CD4-positive, alpha-beta T cell treated with Interleukin-10 for 1 hour (primary cell): ENCODE measurements at places on chromosomes 3 and 15.

GRCh38 chr3:195095704-195096036, 175.3 kb downstream of the XXYLT1 start:
- no peak for DNase-seq

GRCh38 chr3:58047826-58048225, 39.6 kb downstream of the FLNB start:
- no peak for DNase-seq

DNA sequence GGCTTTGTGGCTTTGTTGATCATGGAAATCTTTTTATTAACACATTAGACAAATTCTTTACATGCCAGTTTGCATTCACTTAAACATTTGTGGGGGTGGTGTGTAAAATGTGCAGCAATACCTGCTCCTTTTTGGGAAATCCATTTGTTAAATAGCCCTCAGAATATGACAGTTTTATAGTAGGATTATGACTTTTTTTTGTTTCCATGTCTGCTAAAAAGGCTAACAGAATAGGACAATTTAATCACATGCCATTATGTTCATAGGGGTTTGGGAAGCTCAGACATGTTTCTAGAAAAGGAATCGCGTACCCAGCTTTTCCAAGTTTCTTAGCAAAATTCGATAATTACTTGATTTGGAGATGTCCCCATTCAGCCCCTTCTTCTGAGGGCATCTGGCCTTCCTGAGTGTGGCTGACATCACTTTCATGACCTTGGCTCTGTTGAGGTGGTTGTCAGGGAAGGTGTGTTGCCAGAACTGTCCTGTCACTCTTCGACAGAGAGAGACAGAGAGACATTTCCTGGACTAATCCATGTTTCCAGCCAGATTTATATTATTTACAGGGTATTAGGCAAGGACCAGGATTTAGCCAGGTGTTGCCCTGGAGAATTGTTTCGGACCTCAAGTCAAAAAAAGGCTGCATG, 126.4 kb downstream of the PTPRG start:
- no peak for DNase-seq

GRCh38 chr3:101185341-101185740, 135.0 kb downstream of the IMPG2 start:
- no peak for DNase-seq

DNA sequence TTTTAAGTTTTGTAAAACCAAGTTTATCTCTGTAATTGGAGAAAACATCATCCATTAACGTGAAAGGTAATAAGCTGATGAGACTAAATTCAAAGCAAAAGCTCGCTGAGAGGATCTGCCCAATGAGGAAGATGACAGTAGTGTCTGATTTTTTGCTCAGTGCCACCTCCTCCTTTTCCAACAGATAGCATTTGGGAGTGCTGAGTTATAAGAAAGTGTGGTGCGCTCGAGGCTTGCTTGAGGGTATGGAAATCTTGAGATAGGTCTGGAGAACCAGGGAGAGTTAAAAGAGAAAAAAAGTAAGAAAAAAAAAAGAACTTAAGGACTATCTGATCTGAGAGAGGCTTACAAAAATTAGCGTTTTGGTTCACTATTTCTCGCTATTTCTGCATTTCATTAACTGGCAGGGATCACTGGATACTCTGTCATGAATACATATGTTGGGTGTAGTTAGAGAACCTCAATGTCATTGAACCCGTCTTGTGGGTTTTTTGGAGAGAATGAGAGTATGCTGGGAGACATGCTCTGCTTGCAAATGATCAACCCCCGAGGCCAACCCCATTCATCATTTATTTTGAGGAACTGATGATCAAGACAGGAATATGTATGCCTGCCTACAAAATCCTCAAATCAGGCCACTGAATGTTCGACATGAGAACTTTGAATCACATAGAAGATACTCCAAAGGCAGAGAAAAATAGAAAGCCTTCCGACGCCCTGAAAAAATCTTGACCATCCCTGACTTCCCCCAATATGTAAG, 973 bp upstream of the USP13 start:
- no peak for DNase-seq

GRCh38 chr3:116288485-116288884, 156.8 kb downstream of the LSAMP start:
- no peak for DNase-seq

GRCh38 chr3:79380581-79380980, 387.2 kb downstream of the ROBO1 start:
- no peak for DNase-seq

GRCh38 chr15:31523655-31524049, 197.0 kb downstream of the KLF13 start:
- no peak for DNase-seq

DNA sequence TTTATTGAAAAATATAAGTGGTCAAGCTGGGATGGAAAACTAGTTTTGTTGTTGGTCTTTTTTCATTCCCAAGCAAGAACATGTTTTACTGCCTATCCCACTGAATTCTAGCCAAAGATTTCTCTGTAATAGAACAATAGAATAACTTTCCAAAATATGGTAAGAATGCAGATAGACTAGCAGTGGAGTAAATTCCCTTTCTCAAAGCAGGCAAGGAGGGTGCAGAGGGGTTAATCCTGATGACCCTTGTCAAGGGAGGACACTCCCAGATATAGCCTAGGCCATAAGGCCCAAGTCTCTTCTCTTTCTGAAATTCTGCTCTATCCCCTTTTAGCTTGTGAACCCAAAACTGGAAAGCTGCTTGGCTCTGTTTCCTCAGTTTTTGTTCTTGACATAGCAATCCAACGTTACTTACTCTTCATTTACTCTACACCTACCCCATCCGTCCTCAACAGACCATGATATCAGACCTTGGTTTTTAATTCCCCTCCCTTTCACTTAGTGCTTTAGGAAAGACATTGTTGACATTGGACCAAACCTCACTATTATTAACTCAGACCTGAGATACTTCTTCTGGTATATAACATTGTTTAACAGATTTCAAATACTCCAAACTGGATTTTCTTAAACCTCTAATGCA, 453.6 kb upstream of the THBS1 start:
- DNase-seq, result no peak

DNA sequence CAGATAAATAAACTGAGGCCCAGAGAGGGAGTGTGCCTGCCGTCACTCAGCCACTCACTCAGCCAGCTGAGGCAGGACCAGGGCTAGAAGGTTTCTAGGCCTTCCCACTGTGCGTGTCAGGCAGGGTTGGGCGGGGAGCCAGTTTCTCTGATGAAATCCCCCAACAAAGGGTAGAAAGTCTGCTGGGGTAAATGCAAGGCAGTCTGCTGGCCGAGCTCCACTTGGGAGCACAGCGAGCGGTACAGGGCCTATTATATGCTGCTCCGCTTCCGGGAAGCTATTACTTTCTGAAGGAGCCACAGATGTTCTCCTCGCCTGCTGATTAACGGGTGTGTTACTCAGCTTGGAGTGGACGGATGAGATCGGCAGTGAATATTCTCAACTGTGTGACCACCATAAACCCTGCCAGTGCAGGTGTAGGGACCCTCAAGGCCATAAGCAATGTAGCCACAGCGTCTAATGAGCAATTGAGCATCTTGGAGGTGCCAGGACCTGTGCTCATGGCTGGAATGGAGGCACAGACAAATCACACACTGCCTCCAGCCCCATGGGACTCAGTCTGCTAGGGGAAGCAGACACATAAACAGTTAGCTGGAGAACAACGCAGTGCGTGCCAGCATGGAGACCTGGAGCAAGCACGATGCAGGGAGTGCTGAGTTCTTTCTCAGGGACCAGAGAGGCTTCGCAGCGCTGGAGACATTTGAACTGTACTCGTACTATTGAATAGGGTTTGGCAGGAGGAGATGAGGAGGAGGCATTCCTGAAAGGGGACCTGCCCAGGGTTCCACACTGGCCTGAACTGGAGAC, 42.1 kb downstream of the CORO2B start:
- no peak for DNase-seq

GRCh38 chr3:4460334-4460733, 6.7 kb downstream of the SUMF1 start:
- no peak for DNase-seq

DNA sequence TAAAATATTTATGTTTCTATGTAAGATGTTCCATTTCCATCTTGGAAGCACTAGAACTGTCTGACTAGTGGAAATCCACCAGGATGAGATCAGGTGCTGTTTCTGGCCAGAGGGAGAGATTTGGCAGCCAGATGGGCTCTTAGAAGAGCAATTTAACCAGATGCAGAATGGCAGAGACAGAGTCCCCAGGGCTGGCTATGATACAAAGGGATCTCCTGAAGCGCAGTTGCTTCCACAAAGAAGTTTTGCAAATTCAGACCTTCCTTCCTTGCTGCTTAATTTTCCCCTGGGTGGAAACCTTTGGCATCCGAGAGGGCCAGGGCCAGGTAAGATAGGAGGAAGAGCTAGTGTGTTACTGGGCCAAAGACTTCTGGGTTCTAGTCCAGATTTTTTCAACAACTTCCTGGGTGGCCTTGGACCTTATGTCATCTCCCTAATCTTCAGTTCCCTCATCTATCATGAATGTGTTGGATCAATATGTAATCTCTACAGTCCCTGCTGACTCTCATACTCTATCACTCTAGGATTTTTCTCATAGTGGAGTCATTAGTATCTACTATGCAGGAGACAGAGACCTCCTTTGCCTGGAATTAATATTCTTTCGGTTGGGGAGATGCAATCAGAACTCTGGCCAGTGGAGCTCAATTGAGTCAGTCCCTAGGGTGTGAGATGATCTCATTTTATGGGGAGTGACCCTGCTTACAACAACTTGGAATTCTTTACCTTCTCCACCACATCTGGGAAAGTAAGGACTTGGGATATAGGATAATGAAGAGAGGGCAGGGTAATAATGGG, 41.1 kb upstream of the NDUFB4 start:
- DNase-seq, result no peak

- no peak for DNase-seq
Measured at GRCh38 chr15:56906766-56907165, 11.7 kb upstream of the TCF12 start.

GRCh38 chr3:111107662-111108035, 36.0 kb downstream of the NECTIN3 start:
- no peak for DNase-seq

DNA sequence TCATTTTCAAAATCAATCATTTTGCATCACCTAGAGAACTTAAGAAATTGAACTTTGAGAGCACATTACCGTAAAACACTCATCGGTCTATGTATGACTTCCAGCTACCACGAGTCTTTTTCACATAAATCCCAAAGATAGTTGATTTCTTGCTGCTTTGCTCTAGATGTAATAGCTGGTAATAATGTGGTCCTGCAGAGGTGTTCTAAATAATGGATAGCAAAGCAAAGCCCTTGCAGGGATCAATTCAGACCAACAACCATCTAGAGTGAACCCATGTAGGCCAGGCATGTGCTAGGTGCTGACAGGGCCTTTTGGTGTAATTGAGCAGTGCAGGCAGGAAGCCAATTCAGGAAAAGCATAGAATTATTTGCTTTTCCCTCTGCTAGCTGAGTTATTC, 26.1 kb upstream of the C3orf80 start:
- DNase-seq, result no peak

GRCh38 chr3:114714237-114714636, 420.4 kb downstream of the TIGIT start:
- DNase-seq, result no peak

DNA sequence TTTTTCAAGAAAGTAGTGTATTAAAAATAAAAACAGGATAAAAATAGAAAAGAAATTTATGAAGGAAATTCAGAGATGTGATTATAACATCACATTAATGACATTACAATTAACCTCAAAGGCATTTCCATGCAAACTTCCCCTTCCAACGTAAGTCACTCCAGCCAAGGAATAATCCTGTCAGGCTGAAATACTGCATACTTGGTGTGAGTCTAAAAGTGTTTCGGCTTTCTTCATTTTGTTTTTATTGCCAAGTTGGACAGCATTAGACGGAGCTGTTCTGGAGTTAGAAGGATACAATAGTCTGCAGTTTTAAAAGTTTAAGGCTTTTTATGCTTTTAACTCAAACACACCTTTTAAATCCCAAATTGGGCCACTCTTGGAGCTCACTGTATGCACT, 435.0 kb downstream of the MECOM start:
- no peak for DNase-seq
